ENCODE measurements at places on chromosomes 7 and 10.

- no peak for DNase-seq
These were observed 24.2 kb downstream of the NCOA4 start for GRCh38 chr10:46006219-46006618.

DNA sequence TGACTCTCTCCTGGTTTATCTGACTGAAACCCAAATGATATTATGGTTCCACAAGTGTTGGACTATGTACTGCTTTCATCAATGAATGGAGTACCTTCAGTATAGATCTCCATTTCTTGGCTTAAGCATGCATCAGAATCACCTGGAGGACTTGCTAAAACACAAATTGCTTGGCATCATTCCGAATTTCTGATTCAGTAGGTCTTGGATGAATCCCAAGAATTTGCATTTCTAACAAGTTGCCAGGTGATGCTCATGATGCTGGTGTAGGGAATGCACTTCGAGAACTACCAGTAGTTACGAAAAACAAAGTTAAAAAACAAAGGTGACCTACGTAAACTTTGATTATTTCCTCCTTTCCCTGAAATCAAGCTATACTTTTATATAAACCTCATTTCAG, 119.0 kb upstream of the FEZF1 start:
- DNase-seq: no peak

DNA sequence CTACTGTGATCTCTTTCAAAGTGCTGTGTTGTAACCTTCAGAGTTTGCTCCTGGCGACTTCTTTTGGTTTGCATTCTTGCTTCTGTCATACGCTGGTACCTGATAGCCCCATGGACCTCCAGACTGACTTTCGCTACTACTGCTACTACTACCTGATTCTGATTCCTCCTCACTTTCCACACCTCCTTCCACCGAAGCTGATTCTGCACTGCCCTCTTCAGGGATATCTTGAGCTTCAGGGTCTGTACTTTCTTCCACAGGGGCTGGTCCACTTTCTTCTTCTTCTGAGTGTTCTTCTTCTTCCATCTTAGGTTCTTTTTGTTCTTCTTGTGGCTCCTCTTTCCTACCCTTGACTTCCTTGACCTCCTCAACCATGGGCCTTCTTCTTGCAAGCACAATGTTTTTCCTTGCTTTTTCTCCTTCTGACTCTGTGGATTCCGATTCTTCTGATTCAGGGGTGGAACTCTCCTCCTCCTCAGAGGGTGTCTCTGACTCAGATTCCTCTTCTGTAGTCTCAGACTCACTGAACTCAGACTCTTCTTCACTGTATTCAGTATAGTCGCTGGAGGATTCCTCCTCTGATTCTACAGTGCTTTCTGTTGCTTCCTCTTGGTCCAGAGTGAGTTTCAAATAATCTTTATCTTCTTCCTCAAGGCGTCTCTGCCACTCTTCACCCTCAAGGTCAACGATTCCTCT, 992.2 kb downstream of the PCDH15 start:
- DNase-seq: no peak

- no peak for DNase-seq
These were observed 22.5 kb downstream of the CEP41 start for GRCh38 chr7:130418306-130418705.

- DNase-seq: no peak
These were observed 95.5 kb downstream of the ZMYND11 start for GRCh38 chr10:230758-231157.
